ENCODE measurements at places on chromosomes 13 and 19.

- no peak for DNase-seq
Observed at GRCh38 chr13:21663197-21663596, 7.7 kb upstream of the FGF9 start.

DNA sequence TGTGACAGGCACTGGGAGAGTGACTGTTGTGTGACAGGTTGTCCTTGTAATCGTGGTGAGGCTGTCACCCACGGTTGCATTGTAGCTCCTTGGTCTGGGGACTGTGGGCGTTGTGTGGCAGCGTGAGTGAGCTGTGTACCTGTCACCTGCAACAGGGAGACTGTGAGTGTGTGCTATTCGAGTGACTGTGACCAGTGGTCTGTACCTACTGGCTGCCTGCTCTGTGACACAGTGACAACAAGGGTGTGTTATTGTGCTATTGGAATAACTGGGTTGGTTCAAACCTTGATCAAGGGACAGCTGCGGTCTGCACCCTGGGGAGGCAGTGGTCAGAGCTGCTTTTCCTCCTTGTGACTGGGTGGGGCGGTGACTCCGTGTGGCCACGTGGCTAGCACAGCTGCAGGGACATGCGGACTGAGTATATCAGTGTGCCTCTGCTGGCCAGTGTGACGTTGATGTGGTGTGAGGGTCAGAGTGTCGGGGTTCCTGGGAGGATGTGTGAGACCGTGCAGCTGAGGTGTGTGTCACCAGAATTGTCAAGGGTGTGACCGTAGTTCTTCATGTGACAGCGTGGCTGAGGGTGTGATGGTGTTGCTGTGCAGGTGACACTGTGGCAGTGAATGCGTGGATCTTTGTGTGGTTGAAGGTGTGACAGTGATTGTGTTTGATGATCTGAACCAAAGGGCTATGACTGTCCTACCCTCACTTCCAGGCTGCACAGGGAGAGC is 10.1 kb upstream of the NFIX start:
- DNase-seq: no peak

DNA sequence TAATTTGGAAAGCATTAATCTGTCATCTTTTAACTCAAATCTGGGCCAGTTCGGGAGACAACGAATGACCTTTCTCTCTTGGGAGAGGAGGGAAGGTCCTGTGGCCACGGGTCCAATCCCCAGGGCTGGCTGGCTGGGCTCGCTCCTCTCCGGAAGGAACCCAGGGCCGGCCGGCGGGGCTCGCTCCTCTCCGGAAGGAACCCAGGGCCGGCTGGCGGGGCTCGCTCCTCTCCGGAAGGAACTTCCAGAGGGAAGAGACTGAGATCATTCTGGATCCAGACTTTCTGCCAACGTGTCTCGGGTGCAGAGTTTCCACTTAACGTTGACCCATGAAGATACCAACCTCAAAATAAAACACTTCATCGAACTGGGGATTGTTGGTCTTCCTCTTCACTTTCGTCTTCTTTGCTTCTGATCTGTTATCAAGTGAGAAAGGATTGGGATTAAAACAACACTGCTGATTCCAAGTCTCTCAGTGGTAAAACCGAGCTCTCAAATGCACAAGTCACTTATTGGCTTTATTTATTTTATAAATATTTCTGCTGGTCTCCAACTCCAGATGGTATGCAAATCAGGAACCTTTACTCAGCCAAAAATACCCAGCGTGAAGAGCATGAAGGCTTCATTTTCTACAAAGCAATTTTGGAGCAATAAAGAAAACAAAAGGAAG is 53.3 kb upstream of the C13orf46 start:
- no peak for DNase-seq

DNA sequence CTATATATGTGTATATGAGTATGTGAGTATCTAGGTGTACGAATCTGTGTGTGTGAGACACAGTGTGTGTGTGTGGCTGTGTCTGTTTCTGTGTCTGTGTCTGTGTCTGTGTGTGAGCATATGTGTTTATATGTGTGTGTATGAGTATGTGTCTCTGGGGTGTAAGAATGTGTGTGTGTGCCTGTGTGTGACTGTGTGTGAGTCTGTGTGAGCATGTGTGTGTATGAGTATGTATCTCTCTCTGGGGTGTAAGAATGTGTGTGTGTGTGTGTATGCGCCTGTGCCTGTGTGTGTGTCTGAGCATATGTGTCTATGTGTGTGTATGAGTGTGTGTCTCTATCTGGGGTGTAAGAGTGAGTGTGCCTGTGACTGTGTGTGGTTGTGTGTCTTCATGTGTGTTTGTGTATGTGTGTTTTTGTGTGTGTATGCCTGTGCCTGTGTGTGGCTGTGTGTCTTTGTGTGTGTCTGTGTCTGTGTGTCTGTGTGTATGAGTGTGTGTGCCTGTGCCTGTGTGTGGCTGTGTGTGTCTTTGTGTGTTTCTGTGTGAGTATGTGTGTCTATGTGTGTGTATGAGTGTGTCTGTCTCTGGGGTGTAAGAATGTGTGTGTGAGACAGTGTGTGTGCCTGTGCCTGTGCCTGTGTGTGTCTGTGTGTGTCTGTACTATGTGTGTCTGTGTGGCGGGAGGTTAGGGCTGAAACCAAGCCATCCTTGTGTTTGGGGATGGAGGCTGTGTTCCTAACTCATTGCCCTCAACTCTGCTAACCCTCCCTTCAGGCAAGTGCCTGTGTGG is 11.2 kb downstream of the AXL start:
- DNase-seq: no peak

DNA sequence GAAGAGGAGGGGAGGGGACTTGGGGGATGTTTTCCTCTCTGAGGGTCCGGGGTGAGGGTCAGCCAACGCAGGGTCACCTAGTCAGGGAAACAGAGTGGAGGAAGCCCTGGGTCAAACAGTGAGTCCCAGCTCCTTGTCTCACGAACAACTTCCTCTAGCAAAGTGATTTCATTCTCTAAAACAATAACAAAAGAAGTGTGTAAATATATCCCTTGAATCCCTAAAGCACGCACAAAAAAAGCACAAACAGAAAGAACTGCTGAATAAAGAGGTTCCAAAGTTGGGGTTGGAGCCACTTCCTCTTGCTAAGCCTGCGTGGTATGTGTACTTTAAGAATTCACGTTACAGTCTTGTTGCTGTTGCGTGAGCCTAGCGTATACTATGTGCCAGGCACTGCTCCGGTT is 1.5 kb upstream of the C5AR2 start:
- DNase-seq: no peak

Measured in AML-193 (cell line).